Hematopoietic multipotent progenitor cell treated with erythropoietin and hydrocortisone succinate and interleukin-3 and kit ligand, for 15 days (in vitro differentiated cells): ENCODE measurements at places on chromosomes 4 and X.

DNA sequence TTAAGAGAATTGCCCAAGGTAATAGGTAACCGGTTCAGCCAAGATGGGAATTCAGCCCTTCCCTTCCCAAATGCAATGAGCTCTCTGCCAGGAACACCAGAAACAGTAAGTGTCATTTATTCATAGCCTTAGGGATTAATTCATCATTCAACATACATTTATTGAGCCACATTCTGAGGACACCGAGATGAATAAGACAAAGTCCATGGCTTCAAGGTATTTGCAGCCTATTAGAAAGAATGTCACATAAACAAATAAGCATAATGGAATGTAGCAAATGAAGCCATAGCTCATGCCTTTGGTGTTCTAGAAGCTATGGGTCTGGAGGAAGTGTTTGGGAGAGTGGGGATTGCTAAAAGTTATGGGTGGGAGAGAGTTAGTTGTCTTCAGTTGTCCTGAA lies 6.3 kb upstream of the TAB3 start:
- no peak for DNase-seq

GRCh38 chr4:48173056-48173991 lies 39.3 kb upstream of the TXK start:
- DNase-seq = peak; percentile 81

GRCh38 chrX:68994135-68994890 lies 165.5 kb downstream of the EFNB1 start:
- no peak for DNase-seq

GRCh38 chrX:102155806-102156179 lies at the start of gene BEX5:
Gene BEX5, minus strand, starts transcription at chrX:102155977. Its CDS starts 1,712 bp downstream, at chrX:102154265.
- DNase-seq = no peak

GRCh38 chrX:97374266-97374665 lies 490.6 kb downstream of the RPA4 start:
- no peak for DNase-seq

GRCh38 chrX:136768469-136769084 lies 12.2 kb downstream of the ARHGEF6 start:
- peak; percentile 38 for DNase-seq

DNA sequence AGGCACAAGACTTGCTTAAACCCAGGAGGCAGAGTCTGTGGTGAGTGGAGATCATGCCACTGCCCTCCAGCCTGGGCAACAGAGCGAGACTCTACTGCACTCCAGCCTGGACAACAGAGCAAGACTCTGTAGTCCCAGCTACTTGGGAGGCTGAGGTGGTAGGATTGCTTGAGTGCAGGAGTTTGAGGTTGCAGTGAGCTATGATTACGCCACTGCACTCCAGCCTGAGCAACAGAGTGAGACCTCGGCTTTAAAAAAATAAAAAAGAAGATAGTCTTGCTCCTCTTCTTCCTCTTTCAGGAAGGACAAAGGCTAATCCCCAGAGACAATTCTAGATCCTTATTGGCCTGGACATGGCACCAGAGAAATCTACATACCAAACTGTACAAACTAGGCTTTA lies 5.7 kb upstream of the PPEF2 start:
- no peak for DNase-seq

- no peak for DNase-seq
Measured at GRCh38 chrX:53631156-53631555, 55.4 kb downstream of the HUWE1 start.

- DNase-seq = no peak
Measured at GRCh38 chrX:45240301-45240700, 39.6 kb upstream of the DIPK2B start.

GRCh38 chr4:152340818-152341217 lies 195.1 kb downstream of the FBXW7 start:
- DNase-seq = no peak

GRCh38 chr4:92733231-92733630 lies 429.5 kb downstream of the GRID2 start:
- DNase-seq = no peak

DNA sequence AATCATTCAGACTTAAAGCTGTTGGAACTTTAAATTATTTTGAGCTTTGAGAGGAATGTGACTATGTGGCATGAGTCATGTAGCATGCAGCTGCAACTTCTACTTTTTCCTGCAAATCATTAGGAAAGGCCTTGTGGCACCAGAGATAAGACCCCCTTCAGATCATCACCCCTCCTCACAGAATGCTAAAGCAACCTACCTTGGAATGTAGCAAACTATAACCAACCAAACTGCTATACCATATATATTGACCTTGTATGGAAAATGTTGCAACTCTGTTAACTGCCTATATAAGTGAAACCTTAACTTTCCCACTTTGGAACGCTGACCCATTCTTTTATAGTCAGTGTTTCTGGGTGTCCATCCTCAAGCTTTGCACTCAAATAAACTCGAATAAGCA lies 32.0 kb downstream of the ATXN3L start:
- no peak for DNase-seq

DNA sequence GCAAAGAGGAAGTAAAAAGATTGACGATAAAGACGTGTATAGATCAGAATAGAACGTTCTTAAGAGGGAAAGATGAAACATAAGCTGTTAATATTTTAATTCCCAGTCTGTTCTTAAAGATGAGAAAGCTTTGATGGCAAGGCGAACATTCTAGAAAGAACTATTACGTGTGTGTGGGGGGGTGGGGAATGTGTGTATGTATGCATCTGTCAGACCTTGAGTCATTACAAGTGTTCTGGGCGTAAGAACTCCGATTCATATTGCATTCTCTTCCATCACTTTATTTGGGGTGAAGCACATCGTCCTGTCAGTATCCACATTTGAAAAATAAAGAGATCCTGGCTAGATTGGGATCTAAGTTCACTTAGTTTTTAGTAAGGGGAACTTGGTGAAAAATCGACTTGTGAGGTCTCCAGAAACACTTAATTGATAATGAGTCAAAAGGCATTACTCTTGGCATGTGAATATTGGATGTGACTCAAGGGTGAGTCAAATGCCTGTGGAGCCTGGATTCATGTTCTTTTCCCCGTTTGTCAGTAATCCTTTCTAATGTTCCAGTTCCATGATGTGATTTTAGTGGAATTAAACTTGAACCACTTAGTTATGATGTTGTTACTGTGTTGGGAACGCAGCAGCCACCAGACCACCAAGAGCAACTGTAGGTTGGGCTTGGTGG lies 3.1 kb downstream of the SMS start:
- DNase-seq = no peak

- no peak for DNase-seq
Measured at GRCh38 chr4:7638984-7639789, 204.5 kb upstream of the PSAPL1 start.

- no peak for DNase-seq
Measured at GRCh38 chrX:115399306-115399705, 109.8 kb downstream of the LUZP4 start.

- DNase-seq = no peak
Measured at GRCh38 chr4:158053086-158053485, 119.7 kb downstream of the GASK1B start.

- no peak for DNase-seq
Measured at GRCh38 chrX:153670748-153671588, 2.6 kb downstream of the PNCK start.

DNA sequence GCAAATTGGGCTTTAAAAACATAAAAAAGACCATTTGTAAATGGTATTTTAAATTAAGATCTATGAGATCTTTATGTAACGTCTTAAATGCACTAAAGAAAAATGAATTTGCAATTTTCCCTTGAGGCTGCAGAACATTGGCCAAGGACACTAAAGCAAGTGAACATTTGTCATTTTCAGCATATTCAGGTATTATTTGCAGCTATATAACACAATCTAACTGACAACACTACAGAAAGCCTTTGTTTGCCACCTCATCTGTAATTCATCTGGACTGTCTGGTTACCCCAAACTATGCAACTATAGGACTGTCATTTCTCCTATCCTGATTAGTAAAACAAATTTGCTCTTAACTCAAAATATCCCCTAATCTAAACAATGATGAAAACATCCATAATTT lies 74.8 kb downstream of the ANTXR2 start:
- DNase-seq = no peak

- no peak for DNase-seq
Measured at GRCh38 chr4:178602833-178603232, 1160.6 kb upstream of the AGA start.
